ENCODE measurements at places on chromosomes 12 and 14.

GRCh38 chr14:62097072-62097471, 334.9 kb downstream of the SNAPC1 start:
- no peak for DNase-seq

GRCh38 chr12:118237052-118237665, 101.2 kb downstream of the PEBP1 start:
- no peak for DNase-seq

GRCh38 chr12:94322346-94322745, 137.3 kb downstream of the CEP83 start:
- DNase-seq = no peak

DNA sequence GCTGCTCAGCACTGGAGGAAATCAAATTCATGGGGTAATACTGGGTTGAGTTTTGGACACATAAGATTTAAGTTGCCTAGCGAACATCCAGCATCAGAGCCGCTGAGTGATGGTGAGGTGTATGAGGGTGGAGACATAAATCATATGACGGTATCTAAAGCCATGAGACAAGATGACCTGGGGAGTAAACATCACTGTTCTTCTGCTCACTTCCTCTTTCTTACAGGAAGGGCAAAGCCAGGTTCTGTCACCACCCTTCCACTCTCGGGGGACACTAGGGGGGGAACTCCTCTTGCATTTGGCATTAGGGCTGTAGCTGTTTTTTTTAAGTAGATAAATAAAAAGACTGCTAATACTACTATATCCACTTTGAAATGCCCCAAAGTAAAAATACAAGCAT, 24.0 kb downstream of the PRDM4 start:
- DNase-seq = no peak

DNA sequence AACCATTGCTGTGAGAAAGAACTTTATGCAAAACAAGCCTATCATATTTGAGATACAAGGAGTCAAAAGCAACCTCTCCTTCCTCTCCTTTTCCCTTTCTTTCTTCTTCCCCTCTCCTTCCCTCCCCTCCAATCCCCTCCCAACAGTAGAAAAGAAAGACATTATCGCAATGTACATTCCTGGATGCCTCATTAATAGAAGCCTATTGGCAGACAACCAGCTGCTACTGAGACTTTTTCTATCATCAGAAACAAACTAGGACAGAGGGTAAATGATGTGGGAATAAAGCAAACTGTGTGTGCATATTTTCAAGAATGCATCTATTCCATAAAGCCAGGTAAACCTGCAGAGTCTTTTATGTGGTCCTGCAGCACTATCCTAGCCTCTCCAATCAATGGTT, 237.2 kb downstream of the ITPR2 start:
- no peak for DNase-seq

GRCh38 chr12:116067892-116068291, 209.6 kb downstream of the MED13L start:
- DNase-seq = no peak

GRCh38 chr14:58730792-58731464, 93.2 kb downstream of the DACT1 start:
- DNase-seq = no peak

DNA sequence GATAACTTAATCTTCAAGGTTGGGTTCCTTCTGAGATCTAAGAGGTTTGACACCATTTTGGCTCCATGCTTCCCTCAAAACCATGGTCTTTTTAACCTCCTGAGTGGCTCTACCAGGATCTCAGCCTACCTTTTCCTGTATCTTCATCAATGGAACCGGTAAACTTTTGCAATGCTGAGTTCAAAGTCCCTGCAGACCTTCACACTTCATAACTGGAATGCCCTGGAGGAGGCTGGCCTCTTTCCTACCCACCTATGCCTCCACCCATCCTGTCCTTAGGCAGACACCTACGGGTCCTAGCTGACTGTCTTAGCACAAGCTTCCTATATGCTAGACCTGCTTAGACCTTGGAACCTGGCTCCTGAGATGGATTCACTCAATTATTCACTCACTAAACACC, 89.5 kb upstream of the EEA1 start:
- no peak for DNase-seq

DNA sequence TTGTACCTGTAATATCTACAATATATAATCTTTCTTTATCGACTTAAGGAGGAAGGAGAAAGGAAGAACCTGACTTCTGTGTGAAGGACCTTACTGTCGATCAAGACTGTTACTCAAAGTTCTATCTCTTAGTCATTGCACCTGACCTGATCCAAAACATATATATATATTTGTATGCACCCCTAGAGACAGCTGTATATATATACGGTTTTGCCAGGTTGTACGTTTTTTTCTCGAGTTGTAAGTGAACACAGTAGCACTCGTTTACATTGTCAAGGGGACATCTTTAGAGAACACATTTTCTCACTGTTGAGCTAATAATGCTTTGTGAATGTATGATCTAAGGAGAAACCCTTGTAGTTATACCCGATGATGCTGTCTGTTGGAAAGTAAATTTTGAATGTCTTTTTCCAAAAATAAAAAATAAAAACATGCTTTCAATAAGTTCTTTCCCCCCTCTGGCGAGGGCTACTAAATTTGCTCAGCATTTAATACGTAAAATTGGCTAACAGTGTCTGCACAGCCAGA, 536 bp upstream of the SLC35E3 start:
- DNase-seq = no peak

GRCh38 chr14:99192028-99192621, 79.9 kb downstream of the BCL11B start:
- DNase-seq = peak; percentile 72

DNA sequence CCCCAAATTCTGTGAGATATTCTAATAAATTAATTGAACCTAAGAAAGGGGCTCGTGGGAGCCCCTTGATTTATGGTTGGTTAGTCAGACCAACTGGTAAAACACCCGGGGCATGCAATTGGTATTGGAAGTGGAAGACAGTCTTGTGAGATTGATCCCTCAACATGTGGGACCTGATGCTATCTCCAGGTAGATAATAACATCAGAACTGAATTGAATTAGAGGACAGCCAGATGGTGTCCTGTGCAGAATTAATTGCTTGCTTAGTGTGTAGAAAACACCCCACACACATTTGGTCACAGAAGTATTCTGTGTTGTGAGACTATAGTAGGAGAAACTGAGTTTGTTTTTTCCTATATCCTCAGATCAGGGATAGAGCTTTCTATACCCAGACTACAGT, 22.0 kb downstream of the PYROXD1 start:
- DNase-seq = no peak
